NT2/D1 (cell line): ENCODE measurements at places on chromosomes 1 and 21.

- no peak for DNase-seq
These were observed 61.5 kb upstream of the JAK1 start for GRCh38 chr1:65027666-65028358.

DNA sequence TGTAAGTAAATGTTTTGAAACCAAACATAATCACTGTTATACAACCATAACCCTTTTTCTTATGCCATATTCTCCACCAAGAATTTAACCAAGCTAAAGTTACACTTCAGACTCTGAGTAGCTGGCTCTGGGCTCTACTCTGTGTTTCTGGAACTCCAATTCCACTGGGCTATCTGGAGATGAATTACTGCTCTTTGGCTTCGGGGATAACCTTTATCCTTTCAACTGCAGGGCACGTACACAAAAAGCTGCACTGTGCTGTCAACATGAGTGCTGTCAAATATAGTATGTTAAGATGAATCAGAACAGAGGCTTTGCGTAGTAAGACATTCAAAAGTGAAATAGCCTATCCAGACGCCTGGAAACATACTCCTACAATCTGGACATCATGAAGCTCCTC is 500.6 kb downstream of the LTN1 start:
- no peak for DNase-seq

GRCh38 chr1:231201979-231202633 is 38.9 kb upstream of the GNPAT start:
- DNase-seq: no peak

- DNase-seq: no peak
These were observed 16.6 kb downstream of the SLC1A7 start for GRCh38 chr1:53125623-53126360.

DNA sequence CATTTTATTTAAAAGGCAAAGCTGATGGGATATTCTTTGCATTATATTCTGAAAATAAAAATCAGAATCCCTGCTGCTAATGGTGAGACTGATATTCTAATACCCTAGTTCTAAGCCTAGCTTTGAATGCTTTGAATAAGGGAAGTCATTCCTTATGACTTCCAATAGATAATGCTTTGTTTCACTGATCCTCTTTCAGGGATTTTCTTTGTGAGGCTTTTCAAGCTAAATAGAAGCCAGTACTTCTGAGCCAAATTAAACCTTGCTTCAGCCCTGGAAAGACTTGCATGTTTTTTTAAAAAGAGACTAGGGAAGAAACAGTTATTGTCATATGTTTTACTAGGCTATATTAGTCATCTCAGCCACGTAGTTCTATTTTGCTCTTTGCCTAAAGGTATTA is 68.5 kb upstream of the CACYBP start:
- no peak for DNase-seq
